PC-9 (cell line): ENCODE measurements at places on chromosomes 7 and 10. TPM values are rescaled to one million over a fixed set of nuclear protein-coding genes. Genes with fewer than 3 reads are reported as not detected.

ERCC6 gene
- total RNA-seq: 47.1 and 49.7 TPM in 2 replicates

TAS2R3 gene
- total RNA-seq: 2.0 and 2.3 TPM in 2 replicates

CYP2C18 gene
- not detected in 2 replicates for total RNA-seq

GRCh38 chr10:51368943-51369342, 294.7 kb downstream of the PRKG1 start:
- no peak for DNase-seq
- H3K36me3 ChIP-seq: no peaks in the 10 kb centered on the region
- no peaks in the 10 kb centered on the region for H3K27me3 ChIP-seq

DNA sequence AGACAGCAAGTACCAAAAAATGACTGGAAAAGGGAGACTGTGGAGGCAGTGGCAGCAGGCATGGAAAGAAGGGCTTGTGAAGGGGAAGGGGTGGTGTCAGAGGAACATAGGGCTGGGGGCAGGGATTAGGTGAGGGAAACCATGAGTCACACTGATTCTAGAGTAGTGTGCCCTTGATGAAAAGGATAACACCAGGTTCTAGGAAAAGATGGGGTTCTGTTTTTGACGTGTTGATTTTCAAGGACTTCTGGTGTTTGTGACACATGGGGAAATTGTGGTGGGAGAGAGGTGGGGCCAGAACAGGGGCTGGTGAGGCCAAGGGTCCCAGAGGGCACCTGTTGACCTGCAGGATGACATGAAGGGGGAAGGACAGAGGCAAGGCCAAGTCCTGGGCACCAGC, 57.1 kb downstream of the FIGNL1 start:
- no peak for DNase-seq
- H3K4me3 ChIP-seq: no peak overlapping the region
- H3K27me3 ChIP-seq: peaks cover 96% of the 10 kb centered on the region
- no peak overlapping the region for H3K27ac ChIP-seq
- no peaks in the 10 kb centered on the region for H3K4me1 ChIP-seq

DNA sequence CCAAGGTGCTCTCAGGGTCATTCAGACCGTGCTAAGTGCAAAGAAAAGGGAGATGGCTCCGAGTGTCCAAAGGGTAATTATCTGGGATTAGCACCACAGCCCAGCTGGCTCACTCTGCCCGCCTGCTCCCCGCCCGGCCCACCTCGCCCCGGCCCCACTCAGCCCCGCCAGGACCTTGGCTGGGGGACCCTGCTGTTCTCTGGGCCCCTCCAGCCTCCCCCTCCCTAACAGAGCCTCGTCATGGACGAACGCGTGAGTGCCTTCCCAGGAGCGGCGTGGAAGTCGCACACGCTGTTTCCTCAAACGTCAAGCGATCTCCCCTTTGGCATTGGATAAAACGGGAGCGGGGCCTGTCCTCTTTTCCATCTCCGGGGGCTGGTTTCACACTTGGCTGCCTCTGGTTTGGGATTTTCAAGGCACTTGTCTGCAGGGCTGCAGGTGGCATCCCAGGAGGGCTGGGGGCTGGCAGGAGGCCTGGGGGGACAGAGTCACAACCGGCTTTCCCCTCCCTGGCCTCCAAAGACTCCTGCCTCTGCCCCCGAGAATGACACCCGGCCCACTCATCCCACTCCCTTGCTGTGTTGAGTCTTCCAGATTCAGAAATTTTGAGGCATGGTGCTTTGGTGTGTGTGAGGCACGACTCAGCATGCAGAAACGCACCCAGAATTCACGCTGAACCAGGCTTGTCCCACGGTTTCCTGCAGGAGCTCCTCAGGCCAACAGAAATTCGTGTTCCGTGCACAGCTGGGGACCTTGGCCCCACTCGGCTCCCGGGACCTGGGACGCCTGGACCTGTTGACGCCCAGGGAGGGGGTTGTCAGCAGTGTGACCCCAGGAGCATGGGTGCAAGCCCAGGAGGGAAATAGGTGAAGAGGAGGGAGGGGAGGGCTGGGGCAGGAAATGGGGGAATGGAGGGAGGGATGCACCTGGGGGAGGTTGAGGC, 110.0 kb downstream of the PDGFA start:
- no peak overlapping the region for H3K4me3 ChIP-seq
- H3K4me1 ChIP-seq: no peaks in the 10 kb centered on the region
- DNase-seq: no peak
- H3K27me3 ChIP-seq: peaks cover 88% of the 10 kb centered on the region
- no peak overlapping the region for H3K27ac ChIP-seq
